GDM1 (cell line): ENCODE measurements at places on chromosomes 6 and 20.

GRCh38 chr20:9227896-9228615 is 159.2 kb downstream of the PLCB4 start:
- no peak for DNase-seq

DNA sequence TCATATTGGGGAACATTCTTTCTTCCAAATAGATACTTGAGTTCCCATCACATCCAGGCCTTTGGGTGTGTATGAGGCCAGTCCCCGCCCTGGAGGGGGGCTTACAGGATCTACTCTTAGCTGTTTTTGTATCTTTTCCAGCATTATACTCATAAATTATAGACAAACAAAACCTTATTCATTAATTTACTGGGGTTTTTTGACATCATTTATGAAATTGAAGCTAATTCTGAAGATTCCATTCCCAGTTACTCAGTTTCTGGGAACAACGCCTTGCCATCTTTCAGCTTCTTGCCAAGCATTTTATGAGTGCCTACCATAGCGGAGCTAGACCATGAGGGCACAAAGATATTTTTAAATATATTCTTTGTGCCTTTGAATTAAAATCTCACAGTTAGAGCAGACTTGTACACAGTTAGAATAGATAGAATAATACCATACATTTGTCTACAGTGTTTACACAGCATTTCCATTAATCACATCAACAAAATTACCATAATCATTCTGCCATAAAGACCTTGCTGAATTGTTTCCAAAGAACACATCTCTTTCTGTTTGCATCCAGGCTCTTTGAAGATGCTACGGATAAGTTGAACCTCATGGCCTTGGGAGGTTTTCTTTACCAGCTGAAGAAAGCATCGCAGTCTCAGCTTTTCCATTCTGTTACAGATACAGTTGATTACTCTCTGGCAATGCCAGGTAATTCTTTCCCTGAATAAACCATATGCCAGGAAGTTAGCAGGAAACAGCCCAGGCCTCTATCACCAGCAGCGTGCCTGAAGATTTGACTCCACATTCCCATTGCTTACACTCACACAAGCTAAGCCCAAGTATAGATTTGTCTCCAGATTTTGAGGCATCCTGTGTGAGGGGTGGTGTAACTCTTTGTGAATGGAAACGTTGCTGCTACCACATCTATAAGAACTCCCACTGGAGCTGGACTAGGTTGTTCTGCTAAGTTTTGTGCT is 75.4 kb upstream of the PBOV1 start:
- no peak for DNase-seq

DNA sequence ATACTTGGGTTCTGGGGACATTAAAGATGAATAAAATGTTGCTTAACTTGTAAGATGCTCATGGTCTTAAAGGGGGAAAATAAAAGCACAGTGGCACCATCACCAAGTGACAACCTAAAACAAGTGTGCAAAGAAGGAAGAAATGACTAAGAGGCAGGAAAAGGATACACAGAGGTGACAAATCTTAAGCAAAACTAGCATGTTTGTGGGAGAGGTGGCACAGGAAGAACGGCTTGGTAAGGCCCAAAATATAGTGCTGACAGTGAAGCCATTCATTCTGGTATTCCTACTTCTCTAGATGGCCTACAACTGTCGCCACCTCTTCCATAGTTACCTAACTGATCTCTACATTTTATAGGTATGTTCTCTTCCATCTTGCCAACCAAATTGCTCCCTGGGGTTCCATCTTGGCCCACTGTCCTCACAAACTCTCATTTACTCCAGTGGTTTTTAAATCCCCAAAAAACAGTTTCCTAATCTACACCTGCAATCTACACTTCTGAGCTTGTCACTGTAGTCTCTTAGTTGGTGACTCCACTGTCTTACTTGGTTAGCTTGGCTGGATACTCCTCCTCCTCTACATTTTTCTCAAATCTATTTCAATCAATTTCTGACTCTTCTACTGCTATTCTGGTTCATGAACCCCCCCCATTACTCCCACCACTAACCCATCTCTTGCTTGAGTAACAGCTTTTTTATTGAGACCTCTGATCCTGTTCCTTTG is 33.5 kb downstream of the FAM8A1 start:
- no peak for DNase-seq

DNA sequence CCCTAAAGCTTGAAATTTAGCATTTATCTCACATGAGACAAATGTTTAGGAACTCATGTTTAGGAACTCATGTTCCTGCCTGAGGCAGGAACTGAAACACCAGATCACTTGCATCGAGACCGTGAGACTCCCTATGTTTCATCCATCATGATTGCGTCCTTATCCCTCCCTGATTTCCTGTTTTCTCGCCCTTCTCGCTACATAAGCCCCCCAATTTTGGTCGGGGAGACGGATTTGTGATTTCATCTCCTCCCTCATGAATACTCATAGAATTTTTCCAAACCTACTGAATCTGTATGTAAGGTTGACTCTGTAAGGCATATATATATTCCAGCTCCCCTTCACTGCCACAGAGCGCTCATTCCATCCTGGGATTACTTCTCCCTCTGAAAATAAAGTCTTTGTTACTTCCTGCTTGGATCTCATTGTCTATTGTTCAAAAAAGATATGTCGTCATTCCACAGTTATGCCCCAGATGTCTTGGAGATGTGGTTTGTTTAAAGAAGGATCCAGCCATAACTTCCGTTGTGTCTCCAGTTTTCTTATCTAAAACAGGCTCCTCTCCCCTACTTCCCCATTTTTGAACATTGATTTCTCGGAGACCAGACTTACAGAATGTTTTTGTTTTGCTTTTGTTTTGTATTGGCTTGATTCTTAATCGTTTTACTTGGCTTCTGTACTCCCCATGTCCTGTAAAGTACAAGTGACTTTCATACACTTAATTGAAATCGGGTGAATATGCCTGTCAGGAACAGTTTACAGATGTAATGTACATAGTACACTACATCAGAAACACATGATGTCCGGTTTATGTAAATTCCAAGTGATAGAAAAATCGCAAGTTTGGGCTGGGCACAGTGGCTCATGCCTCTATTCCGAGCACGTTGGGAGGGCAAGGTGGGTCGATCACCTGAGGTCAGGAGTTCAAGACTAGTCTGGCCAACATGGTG is 118.7 kb downstream of the HFE start:
- DNase-seq: peak; percentile 60

- DNase-seq: peak; percentile 22
Measured at GRCh38 chr6:117449549-117450439, 24.1 kb upstream of the ROS1 start.

DNA sequence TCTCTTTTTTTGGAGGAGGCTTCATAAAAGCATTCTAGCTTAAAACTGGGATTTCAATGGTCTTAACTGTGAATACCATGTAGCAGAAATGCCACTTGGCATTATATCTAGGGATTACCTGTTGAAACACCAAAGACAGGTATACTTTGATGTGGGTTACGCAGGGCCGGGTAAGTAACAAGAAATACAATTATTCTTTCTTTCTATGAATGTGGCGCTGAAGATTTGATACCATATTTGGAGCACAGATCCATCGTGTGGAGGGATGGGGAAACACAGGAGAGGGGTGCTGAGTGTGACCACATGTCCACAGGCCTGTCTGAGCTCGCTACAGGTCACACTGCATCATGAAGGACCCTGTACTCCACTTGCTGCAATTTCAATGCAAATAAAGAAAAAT is 257.8 kb downstream of the GMPR start:
- no peak for DNase-seq

- no peak for DNase-seq
Measured at GRCh38 chr6:81487489-81487888, 265.0 kb downstream of the TENT5A start.

DNA sequence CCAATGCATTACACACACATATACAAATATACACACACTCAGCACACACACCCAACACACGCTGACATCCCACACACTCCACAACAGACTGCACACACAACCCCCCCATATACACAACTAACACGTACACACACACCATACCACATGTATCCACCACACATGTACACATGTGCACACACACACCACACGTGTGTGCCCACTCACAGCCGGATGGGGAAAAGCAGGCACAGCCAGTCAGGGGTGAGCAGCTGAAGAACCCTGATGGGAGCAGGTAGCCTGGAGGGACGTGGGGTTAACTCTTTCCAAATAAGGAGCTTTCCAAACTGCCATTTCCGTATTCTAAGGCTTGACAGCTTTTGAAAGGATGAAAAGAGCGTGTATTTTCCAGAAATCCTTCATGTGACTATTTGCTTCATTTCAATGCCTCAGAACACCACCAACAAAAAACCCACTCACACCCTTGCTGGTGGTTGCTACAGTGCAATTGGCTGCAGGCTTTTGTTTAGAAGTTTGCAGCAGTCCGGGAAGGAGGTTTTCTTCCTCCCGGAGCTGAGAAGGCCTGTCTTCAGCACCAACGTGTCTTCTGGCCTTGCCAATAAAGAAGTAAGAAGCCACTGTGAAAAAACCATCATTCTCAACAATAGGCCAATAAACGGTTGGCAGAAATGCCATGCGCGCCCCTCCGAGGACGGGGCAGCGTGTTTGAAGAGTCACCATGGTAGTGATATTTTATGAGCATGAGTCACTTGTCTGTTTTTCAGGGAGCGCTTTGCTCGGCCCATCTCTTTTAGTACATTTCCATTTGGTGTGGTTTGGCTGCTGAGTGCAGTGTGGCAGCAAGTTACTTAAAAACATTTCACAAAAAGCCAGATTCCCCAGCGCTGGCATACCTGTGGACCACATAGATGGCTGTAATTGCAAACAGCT is 131.3 kb upstream of the GMDS start:
- DNase-seq: no peak
